ENCODE measurements at places on chromosomes 7 and 10.
A peak's percentile ranks its signal among the peaks of the same experiment; 100 is the strongest.

DNA sequence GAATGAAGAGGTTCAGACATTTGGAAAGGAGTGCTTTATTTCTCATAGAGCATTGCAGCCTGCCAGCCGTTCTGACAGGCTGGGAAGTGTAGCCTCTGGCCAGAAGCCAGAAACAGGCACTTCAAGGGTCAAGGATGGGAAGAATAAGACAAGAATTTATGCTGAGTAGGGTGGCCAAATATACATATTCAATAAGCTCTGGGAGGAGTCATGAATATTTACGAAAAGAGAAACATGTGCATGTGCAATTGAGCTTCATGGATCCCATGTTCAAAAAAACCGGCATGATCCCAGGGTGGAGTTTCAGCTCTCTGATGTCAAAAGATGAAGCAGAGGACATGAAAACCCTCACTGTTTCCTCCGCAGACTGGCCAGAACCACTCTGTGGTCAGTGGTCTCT lies 32.9 kb downstream of the TLX1 start:
- no peak for DNase-seq

DNA sequence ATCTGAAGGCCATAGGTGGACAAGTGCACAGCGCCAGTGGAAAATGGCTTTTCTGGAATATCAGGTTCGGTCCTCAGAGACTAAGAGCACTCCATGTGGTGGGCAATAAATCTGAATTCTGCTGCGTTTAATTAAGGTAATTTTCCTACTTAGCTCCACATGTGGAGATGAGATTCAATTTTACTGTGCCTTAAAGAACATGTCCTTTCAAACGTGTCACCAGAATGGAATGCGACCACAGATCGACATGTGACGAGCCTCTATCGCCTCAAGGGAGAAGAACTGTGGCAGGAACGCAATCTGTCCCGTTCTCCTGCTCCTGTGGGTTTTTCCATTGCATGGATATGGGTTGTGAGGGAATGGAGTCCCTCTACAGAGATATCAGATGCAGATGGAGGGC lies 205.3 kb upstream of the ZNF32 start:
- DNase-seq: no peak

- no peak for DNase-seq
Observed at GRCh38 chr7:82110146-82110840, 333.3 kb downstream of the CACNA2D1 start.

DNA sequence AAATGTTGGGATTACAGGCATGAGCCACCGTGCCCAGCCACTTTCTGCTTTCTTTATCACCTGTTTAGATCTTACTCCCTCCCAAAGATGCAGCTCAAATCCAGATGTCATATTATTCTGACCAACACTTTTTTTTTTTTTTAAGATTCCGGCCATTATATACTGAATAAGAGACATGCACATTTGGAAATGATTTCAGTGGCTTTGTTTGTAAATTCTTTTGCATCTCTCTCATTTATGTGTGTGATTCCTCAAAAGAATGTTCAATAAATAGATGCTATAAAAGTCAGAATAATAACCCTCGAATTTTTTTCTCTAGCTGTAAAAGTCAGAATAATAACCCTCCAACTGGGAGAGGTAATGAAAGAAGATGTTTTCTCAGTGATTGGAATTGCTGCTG lies 25.4 kb downstream of the HECW1 start:
- DNase-seq: no peak

DNA sequence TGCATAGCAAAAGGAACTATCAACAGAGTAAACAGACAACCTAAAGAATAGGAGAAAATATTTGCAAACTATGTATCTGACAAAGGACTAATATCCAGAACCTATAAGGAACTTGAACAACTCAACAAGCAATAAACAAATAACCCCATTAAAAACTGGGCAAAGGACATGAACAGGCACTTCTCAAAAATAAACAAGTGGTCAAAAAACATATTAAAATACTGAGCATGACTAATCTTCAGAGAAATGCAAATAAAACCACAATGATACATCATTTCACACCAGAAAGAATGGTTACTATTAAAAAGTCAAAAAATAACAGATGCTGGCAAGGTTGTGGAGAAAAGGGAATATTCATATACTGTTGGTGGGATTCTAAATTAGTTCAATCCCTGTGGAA lies 17.1 kb downstream of the MAGI2 start:
- DNase-seq: no peak

- DNase-seq: peak; percentile 38
Observed at GRCh38 chr7:141785706-141786552, 4.1 kb upstream of the TAS2R5 start.

GRCh38 chr7:79692015-79692414 lies 238.5 kb upstream of the MAGI2 start:
- DNase-seq: no peak

GRCh38 chr10:50917486-50917885 lies 32.1 kb upstream of the A1CF start:
- no peak for DNase-seq

- no peak for DNase-seq
Observed at GRCh38 chr10:60043561-60044241, 137.3 kb upstream of the CCDC6 start.
